CD4-positive, alpha-beta T cell treated with Interleukin-6 at 100 ng/mL for 8 hours (primary cell): ENCODE measurements at places on chromosomes 6 and 20.

DNA sequence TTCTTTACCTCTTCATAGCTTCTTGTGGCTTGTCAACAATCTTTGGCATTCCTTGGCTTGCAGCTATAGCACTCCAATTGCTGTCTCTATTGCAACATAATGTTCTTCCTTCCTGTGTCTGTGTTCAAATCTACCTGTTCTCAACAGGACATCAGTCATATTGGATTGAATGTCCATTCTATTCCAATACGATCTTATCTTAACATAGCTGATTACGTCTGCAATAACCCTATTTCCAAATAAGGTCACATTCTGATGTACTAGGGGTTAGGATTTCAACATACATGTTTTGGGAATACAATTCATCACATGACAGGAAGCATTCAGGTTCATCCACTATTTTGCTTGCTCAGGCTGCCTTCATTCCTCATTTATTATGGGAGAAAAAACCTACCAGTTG, 684.4 kb upstream of the CITED2 start:
- no peak for DNase-seq

DNA sequence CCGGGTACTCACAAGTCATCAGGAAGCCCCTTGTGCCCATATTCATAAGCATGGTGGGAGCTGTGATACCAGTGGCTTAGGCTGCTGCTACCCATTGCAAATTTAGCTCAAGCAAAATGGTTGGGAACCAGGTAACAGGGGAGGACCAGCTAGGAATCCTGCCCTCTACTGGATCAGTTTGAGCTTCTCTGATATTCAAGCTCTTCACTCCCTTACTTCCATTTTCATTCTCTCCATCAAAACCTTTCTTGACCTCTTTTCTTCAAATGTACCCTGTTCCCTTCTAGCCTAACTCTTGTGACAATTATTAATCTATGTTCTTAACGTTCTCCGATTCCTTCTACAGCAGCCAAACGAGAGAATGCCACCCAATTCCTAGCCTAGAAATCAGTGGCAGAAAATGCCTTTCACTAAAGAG, 9.7 kb downstream of the NOL7 start:
- DNase-seq, result peak; percentile 29

- no peak for DNase-seq
Measured at GRCh38 chr6:167795321-167795811, 31.3 kb upstream of the AFDN start.

GRCh38 chr6:56406276-56407269, 159.2 kb upstream of the COL21A1 start:
- no peak for DNase-seq

GRCh38 chr6:158819213-158819976, at the start of gene EZR:
Gene EZR, minus strand, starts transcription at chr6:158819368. Its CDS starts 1,275 bp downstream, at chr6:158818093.
- peak; percentile 85 for DNase-seq

GRCh38 chr6:132465530-132466485, 47.1 kb downstream of the STX7 start:
- DNase-seq, result no peak

GRCh38 chr6:21928827-21929226, 335.3 kb downstream of the SOX4 start:
- DNase-seq, result no peak

DNA sequence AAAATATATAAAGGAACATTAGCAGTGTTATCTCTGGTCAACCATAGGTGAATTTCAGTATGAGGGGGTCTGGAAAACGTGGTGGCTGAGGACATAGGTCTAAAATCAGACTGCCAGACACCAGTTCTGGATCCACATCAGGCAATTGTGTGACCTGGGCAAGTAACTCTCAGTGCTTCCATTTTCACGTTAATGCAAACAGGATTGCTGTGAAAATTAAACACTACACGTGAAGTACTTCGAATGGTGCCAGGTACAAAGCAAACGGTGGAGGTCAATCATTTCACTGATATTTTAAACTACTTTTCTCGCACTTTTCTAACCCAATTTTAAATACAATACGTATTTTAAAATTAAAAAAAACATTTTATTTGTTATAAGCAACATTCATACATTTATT, 315.7 kb downstream of the TRDN start:
- DNase-seq, result no peak

- DNase-seq, result no peak
Measured at GRCh38 chr6:110951986-110952794, 6.3 kb upstream of the GTF3C6 start.

- DNase-seq, result peak; percentile 20
Measured at GRCh38 chr6:106082735-106083398, 3.3 kb upstream of the PRDM1 start.

GRCh38 chr6:23414051-23414445, 712.0 kb upstream of the NRSN1 start:
- no peak for DNase-seq

DNA sequence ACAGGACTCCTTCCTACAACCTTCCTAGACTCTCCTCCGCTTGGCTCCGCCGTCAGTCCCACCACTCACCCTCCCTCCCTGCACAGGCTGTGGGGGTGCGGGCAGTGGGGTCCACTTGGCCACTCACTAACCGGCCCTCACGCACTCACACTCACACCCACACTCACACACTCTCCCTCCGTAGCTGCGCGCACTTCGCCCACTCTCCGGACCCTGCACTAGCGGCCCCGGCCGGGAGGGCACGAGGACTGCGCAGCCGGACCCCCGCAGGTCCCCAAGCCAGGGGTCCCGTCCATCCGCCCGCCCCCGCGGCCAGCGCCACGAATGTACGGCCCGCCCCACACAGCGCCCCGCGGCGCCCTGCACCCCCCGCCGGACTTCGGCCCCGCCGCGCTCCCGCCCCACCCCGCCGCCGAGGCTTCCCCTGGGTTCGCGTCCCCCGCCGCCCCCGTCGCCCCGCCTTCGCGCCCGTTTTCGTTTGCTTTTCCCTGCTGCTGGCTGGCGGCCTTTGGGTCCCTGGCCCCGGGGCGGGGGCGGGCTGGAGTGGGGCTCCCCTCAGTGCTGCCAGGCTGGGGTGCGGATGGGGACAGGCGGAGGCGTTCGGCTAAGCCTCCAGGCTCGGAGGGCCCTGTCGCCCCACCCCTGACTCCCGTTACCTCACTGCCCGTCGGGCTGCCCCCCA, 23.0 kb upstream of the SLC22A7 start:
- DNase-seq, result peak; percentile 5

DNA sequence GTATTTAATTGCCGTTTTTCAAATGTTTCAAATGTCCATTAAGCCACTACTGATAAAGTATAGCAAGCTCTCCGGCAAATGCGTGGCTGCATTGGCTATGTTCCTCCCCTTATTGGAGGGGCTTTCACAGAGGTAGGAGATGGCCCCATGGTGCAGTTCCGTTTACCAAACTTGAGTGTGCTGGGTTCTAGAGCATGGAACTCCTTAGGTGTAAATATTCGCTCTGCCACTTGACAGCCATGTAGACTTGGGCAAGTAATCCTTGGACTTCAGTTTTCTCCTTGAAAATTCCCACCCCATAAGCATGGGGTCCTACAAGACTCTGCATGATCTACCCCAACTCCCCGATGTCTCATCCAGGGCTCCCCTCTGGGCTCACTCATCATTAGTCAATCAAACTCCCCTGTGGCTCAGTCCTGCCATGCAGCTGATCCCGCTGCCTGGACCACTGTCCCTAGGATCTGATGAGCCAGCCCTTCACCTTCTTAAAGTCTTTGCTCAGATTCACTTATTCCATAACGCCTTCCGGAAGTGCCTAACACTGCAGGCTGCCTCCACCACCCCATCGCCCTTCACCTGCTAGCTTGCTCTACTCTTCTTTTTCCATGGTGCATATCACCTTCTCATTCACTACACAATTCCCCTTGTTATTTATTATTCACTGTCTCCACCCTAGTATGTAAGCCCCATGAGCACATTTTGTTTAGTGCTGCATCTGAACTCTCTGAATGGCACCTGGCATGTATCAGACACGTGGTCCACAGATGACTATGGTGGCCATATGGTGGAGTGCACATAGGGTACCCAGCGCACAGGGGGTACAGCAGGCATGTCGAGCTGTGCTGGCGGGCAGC, 18.8 kb downstream of the PRR18 start:
- DNase-seq, result no peak

DNA sequence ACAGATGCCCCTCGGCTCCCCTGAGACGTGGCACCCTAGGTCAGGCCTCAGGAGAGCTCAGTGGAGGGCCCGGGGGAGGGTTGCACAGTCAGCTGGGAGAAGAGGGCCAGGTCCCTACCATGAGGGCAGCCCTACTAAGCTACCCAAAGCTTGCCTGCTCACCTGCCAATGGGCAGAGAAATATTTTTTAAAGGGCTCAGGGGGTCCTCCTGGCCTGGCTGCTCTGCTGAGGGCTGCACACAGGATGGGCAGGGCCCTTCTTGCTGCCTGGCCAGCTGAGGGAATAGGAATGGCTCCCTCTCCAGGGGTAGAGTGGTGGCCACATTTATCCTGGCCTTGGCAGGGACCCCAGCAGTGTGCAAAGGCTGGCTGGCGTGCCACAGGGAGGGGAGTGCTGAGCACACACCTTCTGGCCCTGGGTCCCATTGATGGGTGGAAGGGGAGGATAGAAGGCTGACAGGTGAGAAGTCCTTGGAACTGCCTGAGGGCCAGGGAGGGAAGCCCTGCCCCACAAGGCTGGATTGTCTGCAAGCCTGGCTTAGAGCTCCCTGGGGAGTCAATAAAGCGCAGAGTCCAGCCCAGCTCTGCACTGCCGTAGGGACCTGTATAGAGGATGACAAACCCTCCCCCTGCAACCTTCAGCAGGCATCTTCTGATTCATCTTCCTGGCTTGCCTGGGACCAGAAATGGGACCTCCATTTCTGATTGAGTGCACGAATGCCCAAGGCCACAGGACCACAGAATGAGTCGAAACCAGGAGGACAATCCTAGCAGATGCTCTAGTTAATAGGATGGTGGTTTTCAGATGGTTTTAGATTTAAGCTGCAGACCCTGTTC, 62.1 kb downstream of the NOL4L start:
- no peak for DNase-seq

GRCh38 chr20:63844511-63844991, 13.5 kb upstream of the ZBTB46 start:
- DNase-seq, result no peak

DNA sequence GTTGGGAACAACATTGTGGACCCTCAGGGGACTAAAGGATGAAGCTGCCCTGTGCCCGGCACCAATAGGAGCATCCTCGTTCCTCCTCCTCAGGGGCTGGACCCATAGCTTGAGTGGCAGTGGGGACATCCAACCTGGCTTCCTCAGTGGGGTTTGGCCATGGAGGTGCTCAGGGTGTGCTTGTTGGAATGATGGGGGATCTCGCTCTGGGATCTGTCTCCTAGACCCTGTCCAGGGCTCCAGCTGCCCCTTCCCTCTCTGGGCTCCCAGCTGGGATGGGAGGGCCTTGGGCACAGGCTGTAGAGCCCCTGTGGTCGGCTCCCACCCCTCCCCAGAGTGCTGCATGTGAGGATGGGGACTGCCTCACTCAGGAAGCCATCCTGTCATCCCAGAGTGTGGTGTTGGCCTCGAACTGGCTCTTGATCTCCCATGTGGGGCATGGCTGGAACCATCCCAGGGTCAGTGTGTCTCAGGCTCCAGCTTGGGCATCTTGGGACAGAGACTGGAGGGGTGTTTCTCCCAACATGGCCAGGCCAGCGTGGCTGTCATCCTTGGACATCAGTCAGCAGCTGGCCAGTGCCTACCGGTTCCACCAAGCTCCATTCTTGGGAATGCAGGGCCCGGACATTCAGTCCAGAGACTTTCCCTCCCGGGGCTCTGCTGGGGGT, 9.5 kb upstream of the MYT1 start:
- DNase-seq, result no peak

- no peak for DNase-seq
Measured at GRCh38 chr20:48349656-48350055, 478.1 kb downstream of the PREX1 start.

DNA sequence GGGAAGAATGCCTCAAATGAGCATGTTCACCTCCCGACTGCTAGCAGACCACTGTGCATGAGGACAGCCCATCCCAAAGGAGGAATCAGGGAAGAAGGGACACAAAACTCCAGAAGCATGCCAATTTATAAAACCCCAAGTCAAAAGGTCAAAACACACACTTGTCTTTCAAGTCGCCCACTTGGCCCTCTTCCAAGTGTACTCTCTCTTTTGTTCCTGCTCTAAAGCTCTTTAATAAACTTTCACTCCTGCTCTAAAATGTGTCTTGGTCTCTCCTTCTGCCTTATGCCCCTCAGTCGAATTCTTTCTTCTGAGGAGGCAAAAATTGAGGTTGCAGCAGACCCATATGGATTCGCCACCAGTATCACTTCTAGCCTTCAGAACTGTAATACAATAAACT, 33.9 kb upstream of the TPBG start:
- DNase-seq, result no peak

DNA sequence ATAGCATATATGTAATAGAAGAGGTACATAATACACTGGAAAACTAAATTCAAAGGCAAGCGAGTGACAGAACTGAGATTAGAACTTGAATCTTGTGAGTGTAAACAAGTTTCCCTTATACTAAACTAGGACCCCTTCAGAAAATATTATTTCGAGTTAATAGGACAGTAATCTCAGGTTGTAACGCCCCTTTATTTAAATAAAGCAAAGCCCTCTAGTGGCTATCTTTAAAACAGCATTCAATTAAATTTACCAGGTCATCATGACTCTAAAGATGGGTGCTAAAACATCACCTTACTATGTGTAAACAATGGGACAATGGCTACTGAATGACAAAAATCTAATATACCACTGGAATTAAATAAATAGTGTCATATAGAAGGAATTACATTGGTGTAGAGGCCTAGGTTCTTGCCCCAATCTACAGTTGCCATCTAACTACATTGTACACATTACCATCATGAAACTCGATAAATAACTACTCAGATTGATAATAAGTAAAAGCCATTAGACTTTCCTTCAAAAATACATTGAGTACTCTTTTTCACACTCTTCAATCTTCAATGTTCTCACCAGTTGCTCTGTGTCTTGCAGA, 255.4 kb upstream of the IRAK1BP1 start:
- DNase-seq, result no peak

DNA sequence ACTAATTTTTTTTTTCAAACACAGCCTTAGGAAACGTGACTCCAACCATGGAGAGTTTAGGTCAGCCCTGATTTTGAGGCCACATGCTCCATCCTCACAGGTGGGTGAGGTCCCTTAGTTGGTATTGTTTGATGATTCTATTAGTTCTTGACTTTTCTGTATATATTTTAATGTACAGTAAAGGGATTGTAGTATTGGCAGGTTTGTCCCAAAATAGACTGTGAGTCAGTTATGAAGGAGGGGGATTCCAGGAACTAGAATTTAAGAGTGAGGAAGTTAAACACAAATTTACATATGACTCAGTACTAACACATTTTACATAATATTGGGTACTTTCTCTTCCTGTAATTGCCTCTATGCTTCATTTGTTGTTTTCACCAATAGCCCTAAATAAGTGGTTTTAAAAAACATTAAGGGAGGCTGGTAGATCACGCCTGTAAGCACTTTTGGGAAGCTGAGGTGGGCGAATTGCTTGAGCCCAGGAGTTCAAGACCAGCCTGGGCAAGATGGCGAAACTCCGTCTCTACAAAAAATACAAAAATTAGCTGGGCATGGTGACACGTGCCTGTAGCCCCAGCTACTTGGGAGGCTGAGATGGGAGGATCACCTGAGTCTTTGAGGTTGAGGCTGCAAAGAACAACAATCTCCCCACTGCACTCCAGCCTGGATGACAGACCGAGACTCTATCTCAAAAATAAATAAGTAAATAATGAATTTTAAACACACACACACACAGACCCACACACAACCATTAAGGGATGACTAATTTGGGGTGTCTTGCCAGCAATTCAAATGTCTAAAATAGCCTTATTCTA, 81.8 kb downstream of the SGK1 start:
- peak; percentile 26 for DNase-seq
